ENCODE measurements at places on chromosomes 7 and 10.

DNA sequence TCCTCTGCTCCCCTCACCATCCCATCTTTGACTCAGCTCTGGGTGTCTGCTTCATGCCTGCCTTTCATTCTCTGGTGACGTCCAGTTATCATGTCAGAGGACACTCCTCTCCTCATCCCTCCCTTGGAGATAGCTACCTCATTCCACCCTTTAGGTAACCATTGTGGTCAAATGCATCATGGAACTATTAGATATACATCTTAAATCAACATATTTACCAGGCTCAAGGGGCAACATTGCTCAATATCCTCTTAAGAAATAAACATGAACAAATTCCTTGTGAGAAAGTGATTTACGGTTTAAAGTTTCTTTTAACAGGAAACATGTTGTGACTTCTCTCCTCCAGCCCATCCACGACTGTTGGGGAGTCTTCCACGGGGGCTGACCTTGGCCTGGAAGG, 511.6 kb upstream of the IGFBP3 start:
- DNase-seq, result no peak

GRCh38 chr10:16809074-16809718, 8.0 kb downstream of the RSU1 start:
- peak; percentile 78 for DNase-seq

GRCh38 chr10:6979371-6979770, 399.3 kb upstream of the PRKCQ start:
- DNase-seq, result no peak

DNA sequence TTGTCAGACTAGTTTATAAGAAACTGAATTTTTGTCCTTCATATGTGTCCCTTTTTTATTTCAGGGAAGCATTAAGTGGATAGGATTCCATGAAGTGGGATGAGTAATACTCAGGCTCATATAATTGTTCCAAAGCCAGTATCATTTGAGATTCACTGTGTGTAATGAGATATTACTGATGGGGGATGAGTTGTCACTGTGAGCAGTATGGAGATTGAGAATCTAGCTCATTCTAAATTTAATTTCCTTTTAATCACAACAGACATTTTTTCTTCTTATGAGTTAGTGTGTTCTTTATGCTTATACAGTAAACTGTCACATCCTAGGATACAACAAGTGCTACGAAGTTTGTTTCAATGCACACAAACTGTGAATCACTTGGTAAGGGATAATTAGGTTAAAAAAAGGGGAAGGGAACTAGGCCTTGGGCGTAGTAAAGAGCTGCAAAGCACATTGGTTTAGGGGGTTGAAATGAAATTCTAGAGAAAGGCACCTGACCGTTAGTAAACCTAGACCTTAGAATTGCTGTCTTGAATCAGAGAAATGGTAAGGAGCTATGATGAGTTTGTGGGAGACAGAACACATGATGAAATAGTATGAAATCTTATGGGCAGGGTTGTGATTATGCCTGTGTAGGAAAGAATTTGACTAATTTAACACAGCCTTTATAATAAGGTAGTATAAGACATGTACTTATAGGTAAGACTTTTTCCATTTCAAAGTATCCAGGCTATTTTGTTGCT, 153.4 kb downstream of the MLLT10 start:
- DNase-seq, result no peak

- no peak for DNase-seq
Measured at GRCh38 chr10:132879408-132880127, 62.8 kb downstream of the CFAP46 start.

DNA sequence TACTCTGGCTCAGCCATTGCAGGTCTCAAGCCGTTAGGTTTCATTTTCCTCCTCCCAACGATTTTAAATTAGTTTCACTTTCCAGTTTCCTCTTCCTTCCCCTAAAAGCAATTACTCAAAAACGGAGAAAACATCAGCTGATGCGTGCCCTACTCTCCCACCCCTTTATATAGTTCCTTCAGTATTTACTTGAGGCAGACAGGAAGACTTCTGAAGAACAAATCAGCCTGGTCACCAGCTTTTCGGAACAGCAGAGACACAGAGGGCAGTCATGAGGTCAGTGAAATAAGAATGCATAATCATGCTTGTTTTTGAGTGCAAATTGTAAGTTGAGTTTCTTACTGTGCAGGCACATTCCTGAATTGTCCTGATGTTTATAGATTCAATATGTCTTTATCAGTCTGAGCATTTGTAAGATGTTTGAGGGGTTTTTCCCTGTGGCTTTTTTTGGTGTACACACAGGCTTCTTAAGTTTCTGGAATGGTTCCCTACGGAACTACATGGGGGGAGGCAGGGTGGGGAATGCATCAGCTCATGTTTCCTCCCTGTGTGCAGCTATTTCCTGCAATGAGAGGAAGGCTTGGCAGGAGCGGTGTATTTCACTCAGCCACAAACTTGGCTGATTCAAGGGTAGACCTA, at the start of gene IFIT3:
IFIT3 (plus strand) TSS at position 195 of the 639 bp plus-strand sequence; CDS start at position 272, 77 bp downstream.
- peak; percentile 81 for DNase-seq

GRCh38 chr7:44391746-44392617, 66.6 kb upstream of the CAMK2B start:
- no peak for DNase-seq

GRCh38 chr10:123392182-123392963, 238.2 kb downstream of the BUB3 start:
- no peak for DNase-seq

GRCh38 chr7:149854611-149855360, 16.6 kb downstream of the ZNF862 start:
- DNase-seq, result no peak

DNA sequence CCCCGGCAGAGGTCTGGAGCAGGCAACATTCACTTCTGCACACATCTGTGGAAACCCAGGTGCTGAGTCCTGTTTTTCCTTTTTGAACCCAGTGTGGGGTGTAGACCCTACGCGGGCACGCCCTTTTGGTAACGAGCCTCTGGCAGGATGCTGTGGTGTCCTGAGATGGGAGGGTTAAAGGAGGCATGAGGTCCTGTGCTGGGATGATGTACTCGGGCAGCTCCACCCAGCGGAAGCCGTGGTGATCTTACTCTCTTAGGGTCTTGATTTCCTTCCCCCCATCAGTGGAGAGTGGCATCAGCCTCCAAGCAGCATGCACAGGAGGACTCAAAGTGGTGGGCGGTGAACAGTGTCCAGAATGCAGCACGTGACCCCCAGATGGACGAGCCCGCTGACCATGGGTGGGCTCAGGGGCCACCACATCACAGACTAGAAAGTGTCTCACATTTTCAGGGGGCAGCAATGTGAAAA, 148.6 kb downstream of the DNAJB6 start:
- no peak for DNase-seq

- no peak for DNase-seq
Measured at GRCh38 chr10:90443342-90443741, 414.5 kb downstream of the HTR7 start.

- no peak for DNase-seq
Measured at GRCh38 chr7:103937680-103938079, 51.8 kb downstream of the RELN start.

GRCh38 chr7:45610019-45610418, 35.9 kb downstream of the ADCY1 start:
- no peak for DNase-seq

DNA sequence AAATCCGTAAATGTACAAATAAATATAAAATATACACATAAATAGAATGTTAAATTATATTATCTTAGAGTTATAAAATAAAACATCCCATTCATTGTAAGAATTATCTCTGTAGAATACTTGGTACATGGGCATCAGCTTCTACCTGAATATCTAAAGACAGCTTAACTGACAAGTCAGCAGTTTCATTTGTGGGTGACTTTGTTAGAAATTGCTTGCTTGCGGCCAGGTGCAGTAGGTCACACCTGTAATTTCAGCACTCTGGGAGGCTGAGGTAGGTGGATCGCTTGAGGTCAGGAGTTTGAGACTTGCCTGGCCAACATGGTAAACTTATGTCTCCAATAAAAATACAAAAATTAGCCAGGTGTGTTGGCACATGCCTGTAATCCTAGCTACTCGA, 14.6 kb downstream of the PCGF6 start:
- DNase-seq, result no peak

DNA sequence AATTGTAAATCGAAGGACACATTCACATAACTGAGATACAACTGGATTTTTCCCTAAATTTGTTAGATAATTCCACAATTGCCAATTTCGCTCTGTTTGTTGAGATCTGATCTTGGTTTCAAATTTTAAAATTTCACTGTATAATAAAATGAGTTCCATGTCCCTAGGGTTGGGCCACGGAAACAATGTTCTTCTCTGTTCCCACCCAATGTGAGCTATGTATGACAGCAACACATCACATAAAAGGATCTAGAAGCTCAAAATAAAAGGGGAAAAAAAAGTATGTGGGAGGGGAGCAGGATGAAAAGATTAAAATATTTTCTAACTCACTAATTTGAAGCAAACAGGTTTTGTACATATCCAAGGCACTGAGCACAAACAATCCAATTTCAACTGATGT, 287.8 kb upstream of the MKLN1 start:
- no peak for DNase-seq

- peak; percentile 83 for DNase-seq
Measured at GRCh38 chr7:112398534-112398933, 51.7 kb upstream of the IFRD1 start.

GRCh38 chr7:17985473-17986239, 42.0 kb downstream of the PRPS1L1 start:
- no peak for DNase-seq

GRCh38 chr10:13340068-13340467, 8.0 kb downstream of the SEPHS1 start:
- DNase-seq, result peak; percentile 40

DNA sequence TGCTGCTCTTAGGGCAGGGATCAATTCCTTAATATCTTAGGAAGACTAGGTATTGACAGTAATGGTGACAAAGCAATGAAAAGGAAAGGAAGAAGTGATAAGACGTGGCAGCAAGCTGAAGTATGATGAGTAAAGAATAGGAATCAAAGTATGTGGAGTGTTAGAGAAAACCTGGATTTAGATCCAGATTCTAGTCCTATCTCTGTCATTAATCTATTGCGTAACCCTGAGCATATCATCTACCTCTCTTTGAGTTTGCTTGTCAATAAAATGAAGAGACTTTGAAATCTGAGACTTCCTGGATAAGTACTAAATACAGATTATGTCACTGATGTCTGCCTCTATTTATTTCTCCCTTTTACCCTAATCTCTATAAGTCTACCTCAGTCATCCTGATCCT, 89.2 kb downstream of the PTEN start:
- no peak for DNase-seq

DNA sequence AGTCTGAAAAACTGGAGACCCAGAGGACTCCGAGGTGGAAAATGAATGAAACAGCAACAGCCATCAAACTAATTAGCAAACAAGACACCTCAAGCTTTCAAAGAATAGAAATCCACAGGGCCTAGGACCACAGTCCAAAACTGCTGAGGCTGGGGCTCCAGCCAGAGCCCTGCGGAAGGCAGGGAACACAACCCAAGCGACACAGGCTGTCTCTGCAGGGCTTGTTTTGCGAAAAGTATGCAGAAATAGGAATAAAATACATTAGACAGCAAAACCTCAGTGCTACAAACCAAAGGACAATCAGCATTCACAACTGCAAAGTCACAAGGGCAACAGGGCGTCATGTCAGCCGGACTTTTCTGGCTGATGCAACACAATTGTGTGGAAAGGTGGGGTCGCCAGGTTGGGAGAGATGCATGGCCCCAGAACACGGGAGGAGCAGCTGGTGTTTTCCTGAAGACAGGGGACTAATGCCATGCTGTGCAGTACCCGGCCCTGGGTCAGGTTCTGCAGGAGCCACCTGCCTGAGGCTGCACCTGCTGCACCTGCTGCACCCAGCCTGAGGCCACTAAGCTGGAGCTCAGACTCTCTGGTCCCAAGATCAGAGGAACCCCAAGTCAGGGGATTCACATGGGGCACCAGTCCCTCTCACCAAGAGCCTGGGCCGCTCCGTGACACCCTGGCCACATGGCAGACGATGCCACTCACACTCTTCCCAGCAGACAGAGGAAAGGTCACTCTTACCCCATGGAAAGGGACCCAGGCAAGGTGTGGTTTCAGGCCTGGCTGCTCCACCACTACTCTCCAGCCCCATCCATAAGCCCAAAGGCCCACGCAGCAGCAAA, 74.2 kb downstream of the MAD1L1 start:
- DNase-seq, result no peak

DNA sequence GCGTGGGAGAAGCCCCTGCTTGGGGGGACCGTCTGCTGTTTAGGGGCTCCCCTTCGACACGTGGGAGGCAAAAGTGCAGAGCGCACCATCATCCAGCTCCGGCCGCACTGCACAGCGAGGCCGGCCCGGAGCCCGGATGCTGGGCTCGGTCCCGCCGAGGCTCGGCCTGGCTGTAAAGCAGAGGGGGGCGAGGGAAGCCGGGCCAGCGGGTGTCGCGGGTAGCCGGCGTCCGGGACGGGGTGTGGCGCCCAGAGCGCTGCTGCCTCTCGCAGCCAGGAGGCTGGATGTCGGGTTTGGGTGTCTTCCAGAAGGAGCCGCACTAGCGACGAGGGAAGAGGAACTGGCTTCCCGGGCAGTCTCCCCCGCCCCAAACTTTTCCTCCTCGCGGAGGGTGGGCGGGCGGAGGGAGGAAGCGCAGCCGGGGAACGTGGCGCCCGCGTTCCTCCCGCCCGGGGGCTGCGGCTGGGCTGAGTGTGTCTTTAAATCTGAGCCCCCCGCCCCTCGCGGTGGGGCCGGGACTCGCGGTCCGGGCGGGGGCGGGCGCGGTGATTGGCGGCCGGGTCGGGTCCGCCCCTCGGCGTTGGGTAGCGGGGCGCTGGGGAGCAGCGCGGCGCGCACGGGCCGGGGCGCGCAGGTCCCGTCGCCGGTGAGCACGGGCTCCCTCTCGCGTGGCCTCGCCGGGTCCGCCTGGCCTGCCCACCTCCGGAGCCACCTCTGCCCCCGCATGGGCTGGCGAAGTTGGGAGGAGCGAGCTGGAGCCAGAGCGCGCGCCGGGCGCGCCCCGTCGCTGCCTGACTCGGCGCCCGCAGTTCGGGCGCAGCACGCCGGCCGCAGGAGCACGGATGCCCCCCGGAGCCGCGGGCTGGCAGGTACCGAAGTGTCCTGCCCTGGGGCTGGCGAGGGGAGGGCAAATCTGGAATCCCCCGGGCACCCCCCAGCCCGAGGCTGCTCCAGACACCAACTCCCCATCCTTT, at the start of gene PALD1:
PALD1 (plus strand) TSS at position 577 of the 974 bp plus-strand sequence. CDS start 47,185 bp downstream, outside the sequence.
- peak; percentile 60 for DNase-seq

DNA sequence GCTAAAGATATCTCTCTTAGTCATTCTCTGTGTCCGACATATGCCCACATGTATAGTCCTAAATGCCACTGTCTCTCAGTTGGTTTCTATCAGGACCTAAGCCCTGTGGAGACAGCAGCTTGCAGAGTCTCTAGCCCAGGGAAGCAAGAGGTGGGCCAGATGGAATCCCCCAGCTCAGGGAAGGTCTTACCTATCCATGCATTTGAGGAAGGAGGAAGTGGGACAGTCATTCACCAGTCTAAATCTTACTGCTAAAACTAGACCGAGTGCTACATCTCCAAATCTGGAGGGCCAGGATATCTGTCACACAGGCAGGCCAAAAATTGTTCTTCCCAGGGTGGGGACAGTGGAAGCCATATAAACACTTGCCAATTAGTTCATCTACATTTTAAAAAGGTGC, 26.4 kb upstream of the HERPUD2 start:
- DNase-seq, result no peak

GRCh38 chr10:23543691-23544380, 105.0 kb downstream of the OTUD1 start:
- peak; percentile 17 for DNase-seq

Measured in hematopoietic multipotent progenitor cell treated with erythropoietin and hydrocortisone succinate and interleukin-3 and kit ligand, for 4 days (in vitro differentiated cells).